T-helper 22 cell (primary cell): ENCODE measurements at places on chromosomes 6 and 20.

DNA sequence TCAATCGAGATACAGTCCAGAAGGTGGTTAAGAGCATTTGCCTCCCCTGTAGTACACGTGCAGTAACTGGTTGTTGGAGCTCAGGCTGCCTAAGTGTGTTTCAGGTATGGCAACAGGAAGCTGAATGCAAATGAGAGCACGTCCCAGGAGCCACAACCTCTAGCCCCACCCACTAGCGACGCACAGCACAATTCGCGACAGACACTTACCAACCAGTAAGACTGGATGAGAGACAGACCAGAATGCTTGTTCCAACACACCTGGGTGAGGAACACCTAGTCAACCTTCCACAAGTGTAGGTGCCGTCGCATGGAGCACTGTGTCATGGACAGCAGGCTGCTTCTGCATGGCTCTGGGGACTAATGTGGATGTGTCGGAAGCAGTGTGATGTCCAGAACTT is 7.2 kb upstream of the SERPINB1 start:
- DNase-seq, result peak; percentile 56

GRCh38 chr6:111718326-111718725 is 112.6 kb upstream of the TRAF3IP2 start:
- DNase-seq, result no peak

- DNase-seq, result no peak
Measured at GRCh38 chr6:111806165-111806547, 67.1 kb downstream of the FYN start.

DNA sequence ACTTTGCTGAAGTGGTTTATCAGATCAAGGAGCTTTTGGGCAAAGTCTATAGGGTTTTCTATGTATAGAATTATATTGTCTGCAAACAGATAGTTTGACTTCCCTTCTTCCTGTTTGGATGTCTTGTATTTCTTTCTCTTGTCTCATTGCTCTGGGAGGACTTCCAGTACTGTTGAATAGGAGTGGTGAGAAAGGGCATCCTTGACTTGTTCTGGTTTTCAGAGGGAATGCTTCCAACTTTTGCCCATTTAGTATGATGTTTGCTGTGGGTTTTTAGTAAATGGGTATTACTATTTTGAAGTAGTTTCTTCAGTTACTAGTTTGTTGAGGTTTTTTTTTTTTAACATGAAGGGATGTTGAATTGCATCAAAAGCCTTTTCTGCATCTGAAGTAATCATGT is 36.1 kb downstream of the KCNS1 start:
- no peak for DNase-seq

DNA sequence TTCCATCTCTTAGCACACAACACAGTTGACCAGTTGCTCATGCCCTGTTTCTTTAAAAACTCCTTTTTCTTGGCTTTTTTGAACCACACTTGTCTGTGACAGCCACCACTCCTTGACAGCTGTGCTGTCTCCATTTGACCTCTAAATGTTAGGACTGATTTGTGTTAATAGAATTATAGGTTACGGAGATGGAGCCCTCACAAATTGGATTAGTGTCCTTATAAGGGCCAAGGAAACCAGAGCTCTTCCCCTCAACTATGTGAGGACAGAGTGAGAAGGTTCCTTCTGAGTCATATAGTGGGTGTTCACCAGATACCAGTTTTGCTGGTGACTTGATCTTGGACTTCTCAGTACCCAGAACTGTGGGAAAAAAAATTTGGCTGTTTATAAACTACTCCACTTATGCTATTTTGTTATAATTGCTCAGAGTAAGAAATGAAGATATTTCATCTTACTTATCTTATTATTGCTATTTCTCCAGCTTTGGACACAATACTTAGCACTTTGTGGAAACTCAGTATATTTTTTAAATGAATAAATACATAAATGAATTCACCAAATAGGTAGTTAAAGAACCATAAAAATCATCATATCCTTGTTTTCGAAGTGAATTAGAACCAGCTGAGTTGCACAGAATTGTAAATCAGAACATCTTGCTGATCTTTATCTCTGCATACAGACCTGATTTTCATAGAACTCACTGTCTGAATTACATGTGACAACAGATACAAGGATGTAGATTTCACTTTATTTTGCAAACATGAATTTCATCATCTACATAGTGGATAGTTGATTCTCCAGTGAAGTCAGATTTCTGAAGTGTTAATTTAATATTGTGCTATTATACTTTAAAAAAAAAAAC is 598.5 kb upstream of the IRAK1BP1 start:
- no peak for DNase-seq

DNA sequence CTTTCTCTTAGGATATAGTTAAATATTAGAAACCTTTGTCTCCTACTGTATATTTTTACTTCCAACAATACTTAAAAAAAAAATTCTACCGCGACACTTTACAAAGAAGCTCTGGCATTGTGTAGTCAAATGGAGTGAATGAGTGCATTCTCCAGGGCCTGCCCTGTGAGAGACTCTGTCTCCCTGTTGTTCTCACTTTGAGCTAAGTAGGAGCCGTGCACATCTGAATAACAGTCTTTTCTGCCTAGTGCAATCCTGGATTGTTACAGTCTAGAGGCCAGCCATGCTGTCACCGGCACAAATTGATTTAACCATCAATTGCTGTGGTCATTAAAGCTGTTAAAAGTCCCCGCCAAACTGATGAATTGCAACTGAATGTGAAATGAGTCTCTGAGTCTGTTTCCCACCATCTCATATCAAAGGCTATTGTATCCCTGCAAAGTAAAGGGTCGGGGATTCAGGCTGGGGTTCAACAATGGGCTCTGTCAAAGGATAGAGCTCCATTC is 156.0 kb downstream of the RFPL4B start:
- no peak for DNase-seq

DNA sequence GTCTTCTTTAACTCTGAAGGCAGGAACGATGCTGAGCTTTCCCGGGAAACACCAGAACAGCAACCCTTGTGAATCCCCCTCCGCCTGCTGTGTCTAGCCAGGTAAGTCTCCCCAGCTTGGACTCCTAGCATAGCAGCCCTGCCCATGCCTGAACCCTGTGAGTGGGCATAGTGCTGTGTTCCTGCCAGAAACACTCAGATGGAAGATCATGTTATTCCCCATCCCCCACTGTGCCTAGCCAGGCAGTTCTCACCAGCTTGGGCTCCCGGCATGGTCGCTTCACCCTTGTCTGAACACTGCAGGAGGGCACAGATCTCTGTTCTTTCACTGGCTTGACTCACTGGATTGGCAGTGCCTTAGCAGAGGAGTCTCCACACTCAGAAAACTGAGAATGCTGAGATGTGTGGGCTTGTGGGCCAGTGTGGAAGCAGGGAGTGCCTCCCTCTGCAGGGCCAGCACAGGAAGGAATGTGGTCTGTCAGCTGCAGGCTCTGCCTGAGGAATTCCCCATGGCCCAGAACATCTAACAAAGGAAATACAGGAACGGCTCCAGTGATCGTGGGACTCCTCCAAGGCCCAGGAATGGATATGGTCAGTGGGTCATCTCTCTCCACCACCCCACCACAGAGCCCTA is 440.1 kb upstream of the ADGRB3 start:
- no peak for DNase-seq

DNA sequence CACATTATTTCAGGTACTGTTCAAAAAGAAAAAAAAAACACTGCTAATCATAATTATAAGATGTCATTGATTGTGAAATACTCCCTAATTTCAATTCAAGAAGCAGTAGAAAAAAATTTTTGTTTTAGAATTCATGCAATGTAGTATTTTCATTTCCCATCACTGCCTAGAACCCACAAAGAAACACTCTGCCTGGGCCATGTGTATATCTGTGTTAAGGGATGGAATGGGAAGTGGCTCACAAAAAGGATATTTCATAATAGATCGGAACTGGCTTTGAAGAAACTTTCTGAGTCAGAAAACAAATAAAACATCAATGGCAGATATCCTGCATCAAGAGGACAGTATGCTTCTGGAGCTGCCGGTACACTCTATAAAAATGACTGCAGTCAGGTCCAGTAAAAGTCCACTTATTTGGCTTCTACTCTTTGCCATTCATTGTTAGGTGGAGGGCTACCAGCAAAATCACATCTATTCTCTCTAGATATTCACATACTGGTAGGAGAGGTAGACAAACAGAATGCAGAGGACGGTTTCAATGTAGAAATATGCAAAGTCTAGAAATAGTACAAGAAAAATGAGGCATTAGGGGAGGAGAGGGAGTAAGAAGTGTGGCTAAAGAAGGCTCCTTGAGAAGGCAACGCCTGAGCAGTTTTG is 135.0 kb upstream of the TNFAIP3 start:
- no peak for DNase-seq

DNA sequence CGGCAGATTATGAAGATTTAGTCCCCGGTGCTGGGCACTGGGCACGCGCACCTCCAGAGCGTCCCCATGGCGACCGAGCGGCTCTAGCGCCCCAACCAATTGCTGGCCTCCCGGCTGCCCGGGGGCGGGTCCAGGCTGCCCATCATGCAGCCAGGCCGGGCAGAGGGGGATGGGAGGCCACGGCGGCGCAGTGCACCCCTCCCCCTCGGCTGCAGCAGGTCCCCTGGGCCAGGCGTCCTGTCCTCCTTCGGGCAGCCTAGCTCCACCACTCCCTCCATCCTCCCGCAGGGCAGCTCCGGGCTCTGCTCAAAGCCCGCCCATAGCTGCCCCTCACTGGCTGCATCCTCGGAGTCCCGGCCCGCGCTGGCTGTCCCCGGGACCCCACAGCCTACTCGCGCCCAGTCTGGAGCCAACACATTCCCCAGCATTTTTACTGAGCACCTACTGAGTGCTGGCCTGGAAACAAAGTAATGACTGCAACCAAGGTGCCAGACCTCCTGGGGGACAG is 99.4 kb downstream of the ASXL1 start:
- no peak for DNase-seq

DNA sequence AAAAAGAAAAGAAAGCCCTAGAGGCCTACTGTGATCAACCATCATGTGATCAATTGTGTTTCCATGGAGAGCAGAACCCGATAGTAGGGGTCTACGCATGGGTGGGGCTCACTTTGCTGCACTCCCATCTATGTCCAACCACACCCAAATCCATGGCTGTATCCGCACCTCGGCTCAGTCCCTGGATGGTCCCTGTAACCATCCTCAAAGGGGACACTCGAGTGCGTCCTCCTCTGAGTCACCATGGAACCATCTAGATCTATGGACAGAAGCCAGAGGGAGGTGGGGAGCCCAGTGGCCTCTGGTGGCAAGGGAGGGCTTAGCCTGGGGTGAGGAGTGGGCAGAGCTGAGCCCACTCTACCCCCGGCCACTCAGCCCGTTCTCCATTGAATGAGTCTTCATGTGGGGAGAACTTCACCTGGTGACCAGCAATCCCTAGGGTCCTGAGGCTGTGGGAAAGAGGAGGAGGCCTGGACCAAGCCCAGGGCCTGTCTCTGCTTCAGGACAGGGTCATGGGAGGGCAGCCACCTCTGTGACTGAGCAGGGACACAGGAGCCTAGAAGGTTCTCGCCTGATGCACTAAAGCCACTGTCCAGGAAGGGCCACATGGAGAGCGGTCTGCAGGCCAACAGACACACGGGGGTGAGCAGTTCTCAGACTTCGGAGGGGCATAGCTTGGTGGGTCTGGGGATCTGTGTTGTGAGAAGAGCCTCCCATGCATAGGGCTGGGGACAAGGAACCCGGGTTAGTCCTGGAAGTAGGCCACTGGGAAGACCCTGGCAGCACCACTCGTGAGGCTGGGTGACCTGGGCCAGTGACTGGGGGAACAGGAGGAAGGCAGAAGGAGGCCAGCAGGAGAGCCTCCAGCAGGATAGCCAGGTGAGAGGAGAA is 19.3 kb downstream of the RAET1L start:
- DNase-seq, result no peak

DNA sequence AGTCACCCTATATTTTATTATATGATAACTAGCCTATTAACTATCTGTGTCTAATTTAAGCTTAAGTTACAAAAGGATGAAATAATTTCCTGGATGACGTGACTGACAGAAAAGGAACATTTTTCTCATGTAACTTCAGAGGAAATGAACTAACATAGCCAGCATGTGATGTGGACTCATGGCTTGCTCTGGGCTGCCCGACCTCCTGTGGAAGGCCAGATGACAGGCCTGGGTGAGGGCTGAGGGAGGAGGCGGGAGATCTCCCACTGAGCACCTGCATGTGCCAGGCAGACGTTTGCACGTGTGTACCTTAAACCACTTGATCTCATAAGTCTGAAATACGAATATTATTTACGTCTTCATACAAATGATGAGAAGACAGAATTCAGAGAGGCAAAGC is 321.1 kb downstream of the SYNE1 start:
- DNase-seq, result no peak

DNA sequence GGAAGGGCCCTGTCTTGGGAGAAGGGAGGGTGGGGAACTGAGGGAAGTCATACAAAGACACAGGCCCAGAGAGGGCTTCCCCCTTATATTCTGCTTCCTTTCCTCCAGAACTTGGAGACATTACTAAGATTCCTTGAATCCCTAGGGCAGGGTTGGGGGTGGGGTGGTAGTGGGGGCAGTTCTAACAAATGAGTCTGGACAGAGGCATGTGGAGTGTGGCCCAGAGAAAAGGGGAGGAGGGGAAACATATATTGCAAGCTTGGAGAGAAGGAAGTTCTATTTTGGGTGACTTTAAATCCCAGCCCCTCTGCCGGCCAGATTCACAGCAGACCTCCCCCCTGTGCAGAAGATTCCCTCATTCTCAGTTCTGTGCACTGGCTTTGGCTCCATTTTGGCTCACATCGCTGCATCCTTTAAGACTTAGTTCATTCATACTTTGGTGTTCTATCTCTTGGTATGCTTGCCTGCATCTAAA is 43.7 kb downstream of the DAAM2 start:
- DNase-seq, result no peak

GRCh38 chr6:116471531-116471930 is 10.4 kb downstream of the CALHM6 start:
- DNase-seq, result no peak

- DNase-seq, result no peak
Measured at GRCh38 chr6:7238900-7239589, 74.0 kb downstream of the SSR1 start.

DNA sequence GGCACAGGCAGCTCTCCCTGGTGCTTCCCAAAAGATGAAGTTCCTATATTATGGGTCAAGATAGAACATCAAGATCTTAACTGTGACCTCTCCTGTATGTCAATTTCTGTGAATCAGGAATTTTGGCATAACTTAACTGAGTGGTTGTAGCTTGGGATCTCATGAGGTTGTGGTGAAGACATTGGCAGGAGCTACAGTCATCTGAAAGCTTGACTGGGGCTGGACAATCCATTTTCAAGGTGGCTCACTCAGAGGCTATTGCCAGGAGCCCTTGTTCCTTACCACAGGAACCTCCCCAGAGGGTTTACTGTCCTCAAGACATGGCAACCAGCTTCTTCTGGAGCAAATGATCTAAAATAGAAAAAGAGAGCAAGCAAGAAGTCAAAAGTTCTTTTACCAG is 252.2 kb downstream of the ADGB start:
- no peak for DNase-seq

DNA sequence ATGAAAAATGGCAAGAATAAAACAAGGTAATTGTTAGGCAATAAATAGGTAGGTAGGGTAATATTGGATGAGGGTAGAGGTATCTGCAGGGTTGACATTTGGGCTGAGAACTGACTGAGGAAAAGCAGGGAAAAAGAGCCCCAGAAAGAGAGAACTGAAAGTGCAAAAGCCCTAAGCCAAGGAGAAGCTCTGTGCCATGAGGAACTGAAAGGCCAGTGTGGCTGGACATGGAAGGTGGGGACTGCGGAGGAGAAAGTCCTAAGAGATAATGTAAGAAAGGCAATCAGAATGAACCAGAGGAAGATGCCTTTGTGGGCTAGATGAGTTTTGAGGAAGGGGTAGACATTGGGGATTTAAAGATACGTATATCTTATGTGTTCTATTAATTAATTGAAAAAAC is 9.9 kb upstream of the HIVEP2 start:
- no peak for DNase-seq
